ENCODE measurements at places on chromosomes 16 and 17.

DNA sequence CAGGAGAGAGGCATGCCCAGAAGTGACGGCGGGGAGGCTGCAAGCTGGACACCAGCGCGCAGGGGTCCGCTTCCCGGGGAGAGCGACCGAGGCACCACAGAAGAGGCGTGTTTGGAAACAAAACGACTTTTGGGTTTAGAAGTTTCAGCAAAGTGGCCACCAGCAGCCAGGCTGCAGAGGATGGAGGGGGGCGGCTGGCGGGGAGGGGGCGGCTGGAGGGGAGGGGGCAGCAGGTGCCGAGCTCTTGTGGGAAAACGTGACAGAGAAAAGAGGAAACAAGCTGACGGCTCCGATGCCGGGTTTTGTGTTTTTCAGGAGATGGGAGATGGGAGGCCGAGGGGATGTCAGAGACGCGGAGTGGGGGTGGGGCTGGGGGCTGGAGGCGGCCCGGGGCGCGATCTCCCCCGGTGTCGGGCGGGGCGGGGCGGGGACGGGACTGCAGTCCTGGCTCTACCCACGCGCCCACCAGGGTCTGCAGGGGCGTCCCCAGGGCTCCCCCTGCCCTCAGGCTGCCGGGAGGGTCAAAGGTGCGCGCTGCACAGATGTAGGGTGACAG lies 32.1 kb upstream of the RPH3AL start:
- no peak for DNase-seq

GRCh38 chr17:10657879-10658278 lies 770 bp upstream of the MYH3 start:
- no peak for DNase-seq

- DNase-seq: no peak
Measured at GRCh38 chr17:77294761-77295160, 154.0 kb downstream of the SEC14L1 start.

DNA sequence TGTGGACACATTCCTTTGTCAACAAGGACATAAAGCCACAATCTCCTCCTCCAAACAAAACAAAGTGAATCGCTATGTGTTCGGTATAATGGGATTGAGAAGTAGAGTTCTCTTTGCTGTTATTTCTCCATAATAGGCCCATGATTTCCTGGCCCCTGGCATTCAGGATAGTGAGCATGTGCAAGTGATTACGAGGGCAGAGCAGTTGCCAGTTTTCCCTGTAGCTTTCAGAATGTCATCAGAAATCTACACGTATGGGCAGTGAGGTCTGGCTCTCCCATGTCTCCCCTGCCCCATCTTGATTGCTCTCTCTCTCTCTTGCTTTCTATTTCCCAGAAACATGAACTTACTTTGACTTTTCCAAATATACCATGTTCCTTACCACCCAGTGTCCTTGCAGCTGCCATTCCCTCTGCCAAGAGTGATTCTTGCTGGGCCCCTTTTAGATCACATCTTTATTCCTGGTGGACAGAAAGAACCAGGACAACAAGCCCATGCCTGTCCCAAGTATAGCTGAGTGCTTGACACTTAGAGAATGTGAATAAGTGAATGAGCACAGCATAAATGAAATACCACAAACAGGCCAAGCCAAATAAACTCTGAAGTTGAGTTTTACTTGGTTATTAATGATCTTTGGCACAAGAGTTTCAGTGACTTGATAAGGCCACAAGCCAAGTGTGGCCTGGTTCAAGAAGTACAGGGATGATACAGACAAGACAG lies 273.1 kb downstream of the CDH13 start:
- no peak for DNase-seq

DNA sequence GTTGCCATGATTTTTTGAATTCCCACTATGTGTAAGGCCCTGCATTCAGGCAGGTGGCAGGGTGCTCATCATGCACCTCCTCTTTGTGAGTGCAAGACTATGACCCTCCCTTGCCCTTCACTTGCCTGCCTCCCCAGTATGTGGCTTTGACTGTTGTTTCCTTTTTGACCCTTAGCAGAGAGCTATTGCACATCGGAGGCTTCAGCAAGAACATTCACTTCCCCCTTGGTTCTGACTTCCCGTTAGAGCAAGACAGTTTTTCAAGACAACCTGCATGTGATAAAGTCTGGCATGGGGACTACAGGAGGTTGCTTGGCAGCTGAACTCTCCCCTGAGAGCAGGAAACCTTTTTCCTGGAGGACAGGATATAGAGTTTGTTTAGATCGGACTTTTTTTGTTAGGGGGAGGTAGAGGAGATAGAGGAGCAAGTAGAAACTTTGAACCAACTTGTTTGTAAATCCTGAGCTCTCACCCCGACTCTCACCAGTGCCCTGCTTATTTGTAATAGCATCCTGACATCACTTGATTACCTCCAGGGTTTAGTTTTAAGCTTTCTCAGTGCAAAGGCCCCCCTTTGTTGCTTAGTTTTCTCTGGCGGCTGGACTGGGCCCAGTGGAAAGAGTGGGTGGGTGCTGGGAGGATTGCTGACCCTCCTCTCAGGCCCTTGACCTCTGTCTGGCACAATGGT lies 34.3 kb downstream of the LIMD2 start:
- DNase-seq: no peak

- no peak for DNase-seq
Measured at GRCh38 chr16:66346221-66346620, 20.3 kb upstream of the CDH5 start.
